ENCODE measurements at places on chromosomes 12 and 14.

GRCh38 chr14:102063109-102063807 is 23.6 kb downstream of the HSP90AA1 start:
- DNase-seq: peak; percentile 91

- no peak for DNase-seq
These were observed 447.1 kb upstream of the SEL1L start for GRCh38 chr14:81980601-81981306.

DNA sequence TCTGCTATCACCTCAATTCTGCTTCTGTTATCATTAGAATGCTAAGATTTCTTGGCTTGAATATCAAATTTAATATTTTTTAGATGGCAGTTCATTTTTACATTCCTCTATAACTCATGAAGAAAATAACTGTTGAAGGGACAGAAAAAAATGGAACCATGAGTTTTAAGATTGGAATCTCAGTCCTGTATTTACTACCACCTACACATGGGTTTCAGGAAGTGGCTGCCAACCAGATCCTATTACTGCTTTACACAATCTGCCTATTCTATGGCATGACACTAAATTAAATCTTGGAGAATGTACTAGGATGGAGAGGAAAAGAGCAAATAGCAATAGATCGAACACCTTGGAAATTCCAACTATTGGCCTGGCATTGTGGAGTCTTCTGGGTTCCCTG is 140.8 kb downstream of the DUSP6 start:
- DNase-seq: no peak

DNA sequence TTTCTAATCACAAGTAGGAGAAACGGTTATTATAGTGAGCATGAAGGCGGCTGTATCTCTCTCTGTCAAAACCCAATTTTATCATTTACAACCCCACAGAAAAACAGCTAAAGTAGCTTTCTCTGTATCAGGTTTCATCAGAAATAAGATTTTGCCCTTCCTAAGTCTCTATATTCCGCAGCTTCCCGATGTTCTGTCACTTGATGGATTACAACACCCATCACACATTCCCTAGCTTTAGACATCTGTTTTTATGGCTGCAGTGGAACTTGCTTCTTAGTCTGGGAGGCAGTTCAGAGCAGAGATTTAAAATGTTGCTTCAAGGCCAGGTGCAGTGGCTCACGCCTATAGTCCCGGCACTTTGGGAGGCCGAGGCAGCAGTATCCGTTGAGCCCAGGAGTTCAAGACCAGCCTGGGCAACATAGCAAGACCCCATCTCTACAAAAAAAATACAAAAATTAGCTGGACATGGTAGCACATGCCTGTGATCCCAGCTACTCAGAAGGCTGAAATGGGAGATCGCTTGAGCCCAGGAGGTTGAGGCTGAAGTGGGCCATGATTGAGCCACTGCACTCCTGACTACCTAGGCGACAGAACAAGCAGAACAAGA is 27.6 kb upstream of the FOXN3 start:
- DNase-seq: no peak

DNA sequence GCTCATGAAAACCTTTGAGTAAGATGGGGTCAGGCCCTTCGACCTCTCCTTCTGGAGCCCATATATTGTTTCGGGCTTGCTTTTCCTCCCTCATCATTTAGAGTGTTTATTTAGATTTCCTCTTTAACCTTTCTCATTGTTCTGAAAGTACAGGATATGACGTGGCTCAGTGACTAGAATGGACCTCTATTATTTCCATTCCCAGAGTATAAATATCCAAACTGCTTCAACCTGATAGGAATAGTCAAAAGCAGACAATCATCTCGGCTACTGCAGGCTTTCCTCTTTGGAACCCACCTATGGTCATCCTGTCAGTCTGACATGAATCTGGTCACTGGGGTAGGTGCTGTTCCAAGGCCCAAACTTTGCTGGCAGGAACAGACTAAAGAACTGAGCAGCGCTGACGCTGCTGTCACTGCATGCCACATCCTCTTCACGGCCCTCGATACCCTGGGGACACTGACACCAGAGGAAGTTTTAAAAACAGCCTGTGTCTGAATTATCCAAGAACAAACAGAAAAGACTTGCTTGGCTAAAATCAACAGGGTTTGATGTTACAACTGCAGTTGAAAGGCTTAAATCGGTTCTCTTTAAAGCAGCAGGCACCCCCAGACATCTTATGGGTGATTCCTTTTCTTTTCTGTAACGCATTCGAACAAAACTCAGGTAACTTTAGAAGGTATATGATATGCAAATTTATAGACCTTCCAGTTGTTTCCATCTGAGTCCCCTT is 5.0 kb upstream of the DDX47 start:
- peak; percentile 85 for DNase-seq

DNA sequence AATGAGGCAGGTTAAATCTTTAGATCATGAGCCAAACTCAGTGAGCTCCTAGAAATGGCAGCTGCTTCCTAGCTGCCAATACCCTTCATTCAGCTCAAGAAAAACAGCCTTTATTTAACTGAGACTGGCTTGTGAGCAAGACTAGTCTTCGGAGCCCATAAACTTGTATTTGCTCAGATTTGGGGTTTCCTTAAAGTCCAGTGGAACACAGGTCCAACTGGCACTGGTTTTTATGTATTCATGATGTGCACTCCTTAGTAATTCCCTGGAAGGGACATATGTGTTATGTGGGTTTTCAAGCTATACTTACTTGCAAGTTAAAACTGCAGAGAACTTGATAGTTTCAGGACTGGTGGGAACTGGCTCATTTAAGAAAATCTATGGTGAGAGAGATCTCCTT is 380.1 kb upstream of the TMEM132C start:
- no peak for DNase-seq

DNA sequence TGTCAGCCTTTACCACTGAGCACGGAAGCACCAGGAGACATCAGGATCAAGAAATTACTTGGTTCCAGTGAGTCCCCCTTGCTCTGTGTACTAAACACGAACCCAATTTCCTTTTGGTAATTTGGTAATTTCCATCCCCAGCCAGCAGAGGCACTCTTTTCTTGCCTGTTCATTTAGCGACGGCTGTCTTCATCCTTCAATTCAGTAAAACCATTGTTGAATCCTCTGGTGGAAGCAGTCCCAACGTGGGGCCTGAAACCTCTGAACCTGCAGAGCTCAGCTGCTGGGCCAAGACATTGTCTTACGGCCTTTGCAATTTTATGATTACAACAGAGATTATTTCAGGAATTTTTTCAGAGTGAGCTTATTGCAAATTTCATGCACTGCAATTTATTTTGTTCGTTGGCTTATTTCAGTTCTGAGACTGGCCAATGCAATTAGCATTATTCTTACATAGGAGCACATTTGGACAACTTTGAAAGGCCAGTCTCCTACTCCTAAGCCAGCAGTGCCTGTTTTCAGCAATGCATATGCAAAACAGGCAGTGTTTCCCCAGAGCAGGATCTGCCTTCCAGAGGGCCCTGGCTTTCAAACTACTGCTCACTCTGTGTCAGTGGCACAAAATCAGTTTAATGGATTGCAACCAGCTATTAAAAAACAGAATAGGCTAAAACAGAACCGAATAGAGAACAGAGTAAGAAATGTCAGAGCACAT is 372.9 kb upstream of the TMEM132C start:
- DNase-seq: peak; percentile 29

GRCh38 chr14:38999949-39000348 is 103.1 kb downstream of the SEC23A start:
- DNase-seq: no peak

DNA sequence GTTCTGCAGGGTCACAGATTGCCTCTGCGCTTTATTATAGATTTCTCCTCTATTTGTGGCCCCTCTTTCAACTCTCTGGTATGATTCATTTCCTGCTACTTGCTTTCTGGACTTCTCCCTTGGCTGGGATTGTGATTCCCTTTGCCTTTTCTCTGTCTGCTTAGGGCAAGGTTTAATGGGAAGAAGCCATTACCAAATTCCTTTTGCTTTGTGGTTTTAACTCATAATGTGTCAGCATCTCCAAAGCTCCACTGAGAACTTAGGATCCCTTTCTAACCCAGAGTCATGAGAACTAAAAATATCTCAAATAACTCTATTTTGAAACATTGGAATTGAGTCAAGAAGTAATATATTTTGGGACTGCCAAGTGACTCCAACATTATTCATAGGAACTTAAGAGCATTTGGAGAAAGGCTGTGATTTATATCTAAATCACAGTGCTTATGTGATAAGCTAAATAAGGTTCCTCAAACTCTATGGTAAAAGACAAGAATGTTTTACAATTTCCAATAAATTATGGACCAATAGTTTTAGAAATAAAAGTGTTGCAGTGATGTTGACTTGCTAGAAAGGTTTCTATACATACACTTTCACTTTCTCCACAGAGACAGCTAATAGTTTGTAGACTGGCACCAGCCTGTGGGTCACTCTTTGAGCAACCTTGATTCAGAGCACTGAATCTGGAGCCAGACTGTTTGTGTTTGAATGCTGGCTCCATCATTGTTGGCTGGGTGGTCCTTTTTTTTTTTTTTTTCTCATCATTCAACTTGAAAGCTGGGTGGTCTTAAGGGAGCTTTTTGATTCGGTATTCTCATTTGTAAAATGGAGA is 93.9 kb downstream of the DACT1 start:
- no peak for DNase-seq

Measured in NB4 (cell line).